ENCODE measurements at places on chromosomes 13 and 19.

GRCh38 chr19:4678881-4679790 lies 9.0 kb upstream of the MYDGF start:
- DNase-seq: no peak

DNA sequence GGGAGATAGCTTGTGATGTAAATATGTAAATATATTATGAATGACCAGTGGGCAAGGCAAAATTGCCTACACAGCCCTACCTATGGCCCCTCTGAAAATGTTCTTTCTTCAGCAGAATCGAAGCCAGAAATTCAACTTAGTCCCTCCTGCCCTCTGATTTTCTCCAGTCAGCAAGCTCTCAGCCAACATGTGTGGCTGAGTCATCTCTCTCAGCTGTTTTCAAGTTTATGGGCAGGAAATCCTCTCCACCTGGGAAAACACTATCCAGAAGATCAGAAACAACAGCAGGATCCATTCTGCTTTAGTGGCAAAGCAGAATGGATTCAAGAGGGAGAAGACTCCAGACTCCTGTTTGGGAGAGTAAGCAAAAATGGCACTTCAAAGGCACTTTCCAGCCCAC lies 8.9 kb upstream of the ZNF527 start:
- DNase-seq: no peak

- no peak for DNase-seq
These were observed at the start of gene LCP1 for GRCh38 chr13:46181840-46182490. Gene LCP1, minus strand, starts transcription at chr13:46182177. Its CDS starts 22,515 bp downstream, at chr13:46159662.

DNA sequence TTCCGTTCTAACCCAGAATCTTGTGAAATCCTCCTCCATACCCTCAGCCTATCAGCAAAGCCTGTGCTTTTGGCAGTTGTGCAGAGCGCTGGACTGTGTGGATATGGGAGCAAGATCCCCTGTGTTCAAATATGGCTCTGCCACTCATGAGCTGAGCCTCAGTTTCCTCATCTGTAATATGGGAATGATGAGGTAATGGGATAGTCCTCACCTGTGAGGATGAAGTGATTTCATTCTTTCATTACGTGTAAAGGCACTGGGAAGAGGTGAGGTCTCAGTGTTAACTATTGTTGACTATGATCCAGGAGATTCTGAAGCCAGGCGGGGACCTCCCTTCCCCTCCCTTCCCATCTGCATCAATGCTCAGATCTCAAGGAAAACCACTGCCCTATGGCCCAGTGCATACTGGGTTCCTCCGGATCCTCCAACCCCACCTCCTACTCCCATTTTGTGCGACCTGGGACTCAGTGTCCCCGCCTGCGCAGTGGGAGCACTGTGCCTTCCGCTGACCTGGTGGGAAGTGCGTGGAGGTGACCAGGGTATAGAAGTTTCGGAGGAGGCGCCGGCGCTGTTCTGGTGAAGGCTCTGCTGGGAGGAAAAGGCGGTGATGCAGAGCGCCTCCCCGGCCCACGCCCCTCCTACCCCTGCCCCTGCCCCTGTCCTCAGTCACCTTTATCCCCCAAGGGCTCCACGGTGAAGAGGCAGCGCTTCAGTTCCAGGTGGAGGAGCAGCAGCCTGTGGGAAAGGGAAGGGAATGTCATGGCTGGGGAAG lies 5.0 kb downstream of the FUZ start:
- DNase-seq: no peak

DNA sequence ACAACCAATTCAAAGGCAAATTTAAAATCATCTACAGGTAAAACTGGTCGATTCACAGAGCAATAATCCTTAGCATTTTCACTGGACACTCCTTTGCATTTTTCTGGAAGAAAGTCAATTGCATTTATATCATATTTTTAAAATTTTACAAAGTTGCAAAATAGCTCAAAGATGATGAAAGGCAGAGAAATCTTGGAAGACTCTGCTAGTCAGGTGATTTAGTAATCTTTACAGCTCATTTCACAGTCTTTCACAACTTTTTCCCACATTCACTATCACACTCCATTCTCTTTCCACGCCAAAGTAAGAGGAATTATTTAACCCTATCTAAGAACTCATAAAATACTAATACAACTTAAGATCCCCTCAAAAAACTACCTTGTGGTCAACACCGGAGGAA lies 1063.8 kb downstream of the EFNB2 start:
- no peak for DNase-seq

DNA sequence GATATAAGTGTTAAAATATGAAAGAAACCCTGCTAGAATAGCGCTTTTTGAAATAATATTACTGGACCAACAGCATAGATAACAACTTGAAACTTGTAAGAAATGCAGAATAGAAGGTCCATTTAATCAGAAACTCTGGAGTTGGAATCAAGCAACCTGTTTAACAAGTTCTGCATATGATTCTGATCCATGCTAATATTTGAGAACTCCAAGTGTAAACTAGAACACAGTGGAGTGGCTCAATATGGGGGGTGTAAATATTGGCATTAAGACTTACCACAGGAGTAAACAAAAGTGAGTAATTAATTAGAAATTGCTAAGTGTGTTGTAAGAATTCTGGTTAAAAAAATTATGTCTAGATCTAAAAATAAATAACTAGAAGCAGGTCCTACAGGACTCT lies 151.2 kb downstream of the SLITRK1 start:
- no peak for DNase-seq

DNA sequence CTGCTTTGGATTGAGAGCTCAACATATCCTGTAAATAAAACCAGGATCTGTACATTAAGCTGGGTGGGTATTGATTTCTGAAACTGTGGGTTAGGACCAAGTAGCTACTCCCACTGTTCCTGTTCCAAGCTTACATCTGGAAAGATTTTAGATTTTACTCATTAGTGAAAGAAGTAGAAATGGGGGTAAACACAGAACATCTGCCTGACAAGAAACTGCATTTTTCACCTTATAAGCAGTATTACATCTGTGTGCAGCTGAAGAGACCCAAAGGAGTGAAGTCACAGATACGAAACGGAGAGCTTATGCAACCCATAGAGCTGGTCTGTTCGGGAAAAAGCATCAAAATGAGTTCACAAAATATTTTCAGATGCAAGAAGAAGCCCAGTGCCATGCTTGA lies 235.2 kb downstream of the SLITRK5 start:
- no peak for DNase-seq

GRCh38 chr19:3857449-3858003 lies 11.3 kb downstream of the ZFR2 start:
- no peak for DNase-seq

GRCh38 chr13:96474181-96474557 lies 384.3 kb downstream of the HS6ST3 start:
- no peak for DNase-seq

DNA sequence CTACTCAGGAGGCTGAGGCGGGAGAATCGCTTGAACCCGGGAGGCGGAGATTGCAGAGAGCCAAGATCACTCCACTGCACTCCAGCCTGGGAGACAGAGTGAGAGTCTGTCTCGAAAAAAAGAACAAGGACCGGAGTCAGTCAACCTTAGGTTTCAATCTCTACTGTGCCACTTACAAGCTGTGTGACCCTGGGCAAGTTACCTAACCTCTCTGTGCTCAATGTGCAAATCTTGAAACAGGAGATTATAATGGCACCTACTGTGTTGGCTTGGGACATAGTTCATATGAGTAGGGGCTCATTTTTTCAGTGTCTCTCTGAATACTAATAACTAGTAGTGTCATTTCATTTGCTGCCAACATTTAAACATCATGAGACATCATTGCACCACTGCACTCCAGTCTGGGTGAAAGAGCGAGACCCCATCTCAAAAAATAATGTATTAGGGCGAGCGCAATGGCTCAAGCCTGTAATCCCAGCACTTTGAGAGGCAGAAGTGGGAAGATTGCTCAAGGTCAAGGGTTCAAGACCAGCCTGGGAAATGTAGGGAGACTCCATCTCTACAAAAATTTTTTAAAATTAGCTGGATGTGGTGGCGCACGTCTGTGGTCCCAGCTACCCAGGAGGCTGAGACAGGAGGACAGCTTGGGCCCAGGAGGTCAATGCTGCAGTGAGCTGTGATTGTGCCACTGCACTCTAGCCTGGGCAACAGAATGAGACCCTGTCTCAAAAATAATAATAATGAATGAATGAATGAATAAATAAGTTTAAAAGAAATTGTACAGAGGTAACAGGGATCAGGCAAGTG lies 5.5 kb downstream of the C3 start:
- DNase-seq: no peak

GRCh38 chr13:111171112-111171511 lies 56.0 kb downstream of the ARHGEF7 start:
- no peak for DNase-seq

GRCh38 chr13:51283371-51283770 lies 56.1 kb upstream of the SERPINE3 start:
- no peak for DNase-seq

GRCh38 chr13:37446503-37446902 lies 152.1 kb downstream of the POSTN start:
- DNase-seq: no peak

DNA sequence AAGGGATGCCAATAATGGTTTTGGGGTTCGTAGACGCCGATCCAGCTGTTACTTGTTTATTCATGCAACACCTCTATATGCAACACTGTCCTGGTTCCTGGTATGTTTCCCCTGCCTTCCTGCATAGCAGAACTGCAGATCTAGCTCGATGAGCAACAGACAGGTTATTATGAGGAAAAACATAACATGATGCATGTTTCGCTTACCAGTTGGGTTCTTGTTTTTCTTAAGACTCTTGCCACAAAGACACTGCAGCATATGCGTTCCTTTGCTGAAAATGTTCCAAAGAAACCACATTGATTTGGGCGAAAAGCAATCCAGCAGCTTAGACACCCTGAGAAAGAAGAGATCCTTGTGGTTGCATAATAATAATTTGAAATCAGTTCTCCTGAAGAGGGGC lies 583 bp downstream of the FGF14 start:
- no peak for DNase-seq

DNA sequence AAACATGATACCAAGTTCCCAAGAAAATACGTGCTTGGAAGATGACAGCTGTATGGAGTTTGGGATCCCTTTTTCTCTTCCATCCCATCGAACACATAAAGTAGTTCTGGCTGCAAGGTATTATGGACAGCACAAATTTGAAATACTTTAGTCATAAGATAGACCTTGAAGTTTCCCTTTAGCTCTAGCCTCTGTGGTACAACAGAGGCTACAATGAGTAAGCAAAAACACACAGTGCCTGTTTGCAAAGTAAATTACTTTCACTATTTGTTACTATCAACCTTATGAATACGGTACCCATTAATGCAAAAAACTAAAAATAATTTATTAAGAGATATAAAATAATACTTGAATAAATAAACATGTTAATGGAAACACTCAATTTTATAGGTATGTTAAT lies 21.0 kb upstream of the LRCH1 start:
- no peak for DNase-seq

- no peak for DNase-seq
These were observed 36.1 kb downstream of the TNFSF13B start for GRCh38 chr13:108305655-108306054.

- DNase-seq: no peak
These were observed 2.3 kb downstream of the DHRS12 start for GRCh38 chr13:51801631-51802099.
